Cerebellar nuclear complex (tissue), 1 donor: ENCODE measurements at places on chromosomes 13 and 19.

- DNase-seq = no peak
These were observed 775.3 kb downstream of the UQCRFS1 start for GRCh38 chr19:28437390-28438346.

DNA sequence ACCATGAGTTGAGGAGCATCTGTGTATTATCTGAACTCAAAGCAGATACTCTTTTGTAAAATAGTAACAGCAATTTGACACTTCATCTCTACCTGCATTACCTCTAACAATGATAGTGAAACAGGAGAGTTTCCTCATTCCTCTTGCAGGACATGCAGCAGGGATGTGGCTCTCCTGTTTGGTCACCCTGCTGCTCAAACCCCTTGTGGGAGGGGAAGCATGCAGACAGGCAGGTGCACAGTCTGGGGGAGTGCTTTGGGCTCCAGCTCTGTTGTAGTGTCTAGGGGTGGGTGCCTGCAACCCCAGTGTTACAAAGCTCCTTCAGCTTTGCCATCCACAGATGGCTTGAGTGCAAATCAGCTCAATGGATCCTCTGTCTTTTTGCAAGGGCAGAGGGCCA is 827.6 kb downstream of the DACH1 start:
- no peak for DNase-seq

- no peak for DNase-seq
These were observed 177.8 kb downstream of the PAN3 start for GRCh38 chr13:28316129-28316528.

DNA sequence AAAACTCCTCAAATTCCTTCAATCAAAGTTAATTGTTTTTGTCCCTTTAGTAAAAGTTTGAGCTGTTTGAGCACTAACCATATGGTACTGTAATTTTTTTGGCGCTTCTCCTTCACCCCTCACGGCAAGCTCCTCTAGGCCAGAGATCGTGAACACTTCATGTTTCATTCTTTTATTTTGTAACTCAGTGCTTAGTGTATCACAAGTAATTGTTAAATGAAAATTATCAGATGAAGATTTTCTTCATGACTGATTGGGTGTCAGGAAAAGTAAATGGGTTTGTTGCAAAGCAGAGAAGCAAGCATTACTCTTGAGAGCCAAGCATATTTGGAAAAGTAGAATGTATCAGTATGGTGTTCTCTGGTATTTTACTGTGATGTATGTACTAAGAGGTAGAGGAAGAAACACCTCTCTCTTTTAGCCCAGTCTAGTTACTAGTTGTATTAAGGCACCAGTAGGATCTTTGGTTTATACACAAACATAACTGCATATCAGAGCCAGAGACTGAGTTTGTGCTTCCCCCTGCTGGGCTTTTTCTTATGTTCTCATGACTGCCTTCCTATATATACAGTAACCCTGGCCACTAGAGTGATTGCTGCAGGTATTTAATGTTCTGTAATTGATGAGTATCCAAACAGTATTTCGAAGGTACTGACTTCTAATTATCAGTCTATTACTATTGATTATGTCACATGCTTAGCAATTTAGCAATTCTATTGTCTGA is 202.3 kb upstream of the KLHL1 start:
- DNase-seq = no peak

- no peak for DNase-seq
These were observed 107.2 kb downstream of the CACNA1A start for GRCh38 chr19:13398780-13399726.

DNA sequence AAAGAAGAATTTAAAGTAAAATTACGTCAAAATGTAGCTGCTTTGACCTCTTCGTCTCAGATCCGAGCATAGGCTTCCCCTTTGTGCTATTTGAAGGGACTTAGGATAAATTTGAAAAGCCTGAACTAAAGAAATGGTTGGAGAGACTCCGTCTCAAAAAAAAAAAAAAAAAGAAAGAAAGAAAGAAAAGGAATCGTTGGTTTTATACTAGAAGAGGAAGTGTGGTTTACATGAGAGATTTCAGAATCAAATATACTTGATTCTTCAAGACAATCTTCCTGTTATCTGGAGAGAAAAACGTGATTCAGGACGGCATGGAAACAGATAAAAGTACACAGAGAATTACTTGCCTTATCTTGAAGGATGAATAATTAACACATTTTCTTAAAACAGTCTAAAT is 474 bp upstream of the ZNF780B start:
- no peak for DNase-seq

- no peak for DNase-seq
These were observed 32.2 kb upstream of the RANBP3 start for GRCh38 chr19:6010107-6010506.

- DNase-seq = no peak
These were observed 2.6 kb downstream of the MRPL54 start for GRCh38 chr19:3765121-3765520.

GRCh38 chr19:51971624-51972023 is 15.0 kb downstream of the ZNF350 start:
- no peak for DNase-seq

DNA sequence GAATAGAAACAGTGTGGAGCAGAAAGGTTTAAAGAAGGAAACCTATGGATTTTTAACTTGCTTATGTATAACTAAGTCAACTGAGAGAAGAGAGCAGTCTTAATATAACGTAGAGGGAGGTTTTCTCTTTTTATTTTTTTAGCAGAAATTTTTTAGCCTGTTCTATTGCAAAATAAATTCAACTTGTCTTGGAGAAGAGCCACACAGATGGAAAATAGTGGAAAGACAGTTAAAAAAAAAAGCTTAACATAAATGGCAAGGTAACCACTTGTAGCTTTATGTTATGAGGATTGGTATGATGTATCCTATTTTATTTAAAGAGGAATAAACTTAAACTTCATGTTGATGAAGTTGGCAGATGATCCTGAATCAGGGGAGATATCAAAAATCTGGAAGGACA is 312.4 kb downstream of the SHISA2 start:
- no peak for DNase-seq

GRCh38 chr19:611481-611868 is 21.8 kb downstream of the HCN2 start:
- DNase-seq = no peak

DNA sequence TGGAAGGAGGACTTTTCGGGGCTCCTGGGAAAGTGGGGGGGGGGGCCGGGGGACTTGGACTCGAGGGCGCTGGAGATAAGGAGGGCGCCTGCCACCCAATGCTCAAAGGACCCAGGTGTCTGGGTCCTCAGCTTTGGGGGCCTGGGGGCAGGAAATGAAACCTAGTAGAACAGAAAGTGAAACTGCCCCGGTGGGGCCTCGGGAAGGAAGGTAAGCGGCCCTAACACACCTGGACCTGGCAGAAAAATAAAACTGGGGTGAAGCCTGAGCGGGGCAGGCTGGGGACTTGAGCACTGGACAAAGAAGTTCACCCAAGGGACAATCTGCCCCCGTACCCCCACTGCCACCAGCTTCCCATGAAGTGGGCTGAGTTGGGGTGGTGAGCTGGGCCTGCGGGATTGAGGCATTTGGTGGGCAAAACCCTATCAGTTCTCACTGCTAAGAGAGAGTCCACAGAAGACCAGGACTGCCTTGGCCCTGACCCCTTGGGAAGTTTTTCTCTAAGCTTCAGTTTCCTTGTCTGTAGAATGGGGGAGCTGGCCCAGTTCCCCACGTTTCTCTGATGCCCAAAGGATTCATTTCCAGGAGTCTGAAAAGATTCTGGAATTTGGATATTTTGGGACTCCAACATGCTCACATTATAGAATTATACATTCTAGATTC is 2.3 kb downstream of the PRKD2 start:
- no peak for DNase-seq

DNA sequence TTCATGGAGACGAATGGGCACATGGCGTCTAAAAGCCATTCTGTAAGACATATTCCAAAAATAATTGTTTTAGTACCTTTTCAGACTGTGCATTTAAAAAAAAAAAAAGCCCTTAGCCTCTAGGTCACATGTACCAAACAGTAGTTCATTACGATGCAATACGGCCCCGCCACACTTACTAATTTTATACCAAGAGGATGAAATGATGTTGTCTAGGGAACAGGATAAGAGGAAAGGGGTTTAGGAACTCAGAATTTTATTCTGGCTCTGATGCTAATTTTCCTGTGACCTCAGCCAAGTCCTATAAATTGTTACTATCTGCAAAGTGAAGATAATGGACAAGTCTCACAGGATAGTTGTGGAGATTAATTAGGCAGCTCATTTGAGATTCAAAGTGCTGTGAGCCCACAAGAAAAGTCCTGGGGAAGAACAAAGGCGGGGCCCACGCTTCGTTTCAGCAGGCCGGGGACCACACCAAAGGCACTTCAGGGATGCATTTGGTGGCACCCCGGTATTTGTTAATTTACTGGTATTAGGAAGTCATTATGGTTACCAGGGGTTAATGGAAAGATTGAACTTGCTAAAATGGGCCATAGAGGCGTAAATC is 511.1 kb downstream of the IRS2 start:
- no peak for DNase-seq

- no peak for DNase-seq
These were observed 508 bp downstream of the CYP4F8 start for GRCh38 chr19:15615526-15615925.

DNA sequence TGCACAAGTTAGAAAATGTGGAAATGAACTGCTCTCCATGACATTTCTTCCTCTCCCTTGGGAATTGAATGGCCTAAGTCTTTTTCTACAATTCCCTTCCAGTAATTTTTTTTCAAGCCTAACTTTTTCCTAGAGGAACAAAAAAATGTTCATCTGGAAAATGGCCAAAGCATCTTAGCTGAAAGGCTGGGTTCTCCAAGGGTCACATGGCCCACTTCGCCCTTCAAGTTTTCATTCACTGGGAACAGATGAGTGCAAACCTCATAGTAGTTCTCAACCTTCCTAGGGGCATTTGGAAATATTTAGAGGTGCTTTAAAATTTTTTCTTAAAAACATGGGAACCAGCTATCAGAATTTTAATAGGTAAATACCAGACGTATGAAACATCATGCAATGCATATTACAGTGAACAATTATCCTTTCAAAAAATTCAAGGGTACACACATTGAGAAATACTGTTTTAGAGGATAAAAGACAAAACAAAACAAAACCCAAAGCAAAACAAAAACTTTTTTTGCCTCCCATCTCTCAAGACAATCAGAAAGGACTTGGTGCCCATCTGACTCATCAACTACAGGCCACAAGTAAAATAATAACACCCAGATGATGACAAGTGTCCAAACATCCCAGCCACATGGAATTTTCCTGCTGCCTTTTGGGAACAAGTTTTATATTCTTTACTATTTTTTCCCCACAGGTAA is 208.8 kb downstream of the SLITRK6 start:
- no peak for DNase-seq

DNA sequence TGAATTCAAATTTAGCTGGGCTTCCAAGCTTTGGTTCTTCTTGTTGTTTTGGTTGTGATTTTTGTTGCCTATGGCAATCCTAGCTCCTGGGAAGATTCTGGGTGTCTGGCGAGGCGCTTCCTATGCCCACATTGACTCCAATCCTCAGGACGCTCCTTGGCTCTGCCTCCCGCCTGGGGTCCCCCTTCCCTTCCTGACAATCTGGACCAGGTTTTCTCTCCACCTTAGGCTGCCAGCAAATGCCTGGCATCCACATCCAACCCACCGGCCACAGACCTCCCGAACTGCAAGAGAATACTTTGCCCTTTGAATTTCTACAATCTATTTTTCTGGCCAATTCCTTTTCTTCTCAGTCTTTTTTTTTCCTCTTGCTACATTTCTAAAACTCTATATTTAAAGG is 186.9 kb upstream of the UBL3 start:
- DNase-seq = no peak

DNA sequence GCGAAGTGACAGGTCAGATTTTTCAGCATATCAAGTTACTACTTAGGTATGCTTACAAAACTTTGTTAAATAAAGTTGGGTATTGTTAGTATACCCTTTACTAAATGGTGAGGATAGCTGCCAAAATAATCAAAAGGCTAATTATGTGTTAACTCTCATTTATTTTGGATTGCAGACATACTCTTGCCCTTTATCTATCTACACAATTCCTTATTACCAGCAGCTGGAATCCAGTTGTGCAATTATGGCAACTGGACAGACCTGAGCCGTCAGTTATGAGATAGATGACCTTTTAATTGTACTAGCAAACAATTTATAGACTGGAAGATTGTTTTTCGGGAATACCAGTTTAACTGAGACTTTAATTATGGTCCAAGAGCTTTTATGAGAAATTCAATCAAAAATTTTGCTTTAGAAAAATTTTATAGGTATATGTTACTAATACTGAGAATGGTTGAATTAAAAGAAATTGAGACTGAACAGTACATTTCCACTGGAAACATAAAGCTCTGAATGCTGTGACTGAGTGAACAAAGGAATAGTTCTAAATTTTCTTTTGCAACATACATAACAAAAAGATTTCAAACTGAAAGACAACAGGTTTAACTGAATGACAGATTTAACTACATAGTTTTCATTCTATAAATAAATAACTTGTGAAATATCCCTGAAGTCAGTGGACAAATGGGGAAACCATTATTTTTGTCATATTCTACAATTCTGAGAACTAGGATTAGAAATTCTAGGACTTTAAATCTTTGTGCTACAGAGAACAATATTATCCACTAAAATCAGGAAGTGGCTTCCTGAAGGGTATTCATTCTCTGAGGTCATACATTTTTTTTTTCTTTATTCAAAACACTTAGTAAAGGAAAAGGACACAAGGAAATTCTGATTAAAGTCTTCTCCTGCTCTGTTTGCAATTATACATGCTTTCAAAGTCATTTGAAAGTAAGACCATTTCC is 97.4 kb downstream of the ZC3H13 start:
- DNase-seq = no peak

GRCh38 chr19:56120371-56121179 is 520 bp downstream of the ZNF787 start:
- DNase-seq = no peak

- DNase-seq = no peak
These were observed 11.8 kb upstream of the ERFL start for GRCh38 chr19:41939861-41940730.

GRCh38 chr13:109007946-109008345 is 378.5 kb downstream of the MYO16 start:
- DNase-seq = no peak

DNA sequence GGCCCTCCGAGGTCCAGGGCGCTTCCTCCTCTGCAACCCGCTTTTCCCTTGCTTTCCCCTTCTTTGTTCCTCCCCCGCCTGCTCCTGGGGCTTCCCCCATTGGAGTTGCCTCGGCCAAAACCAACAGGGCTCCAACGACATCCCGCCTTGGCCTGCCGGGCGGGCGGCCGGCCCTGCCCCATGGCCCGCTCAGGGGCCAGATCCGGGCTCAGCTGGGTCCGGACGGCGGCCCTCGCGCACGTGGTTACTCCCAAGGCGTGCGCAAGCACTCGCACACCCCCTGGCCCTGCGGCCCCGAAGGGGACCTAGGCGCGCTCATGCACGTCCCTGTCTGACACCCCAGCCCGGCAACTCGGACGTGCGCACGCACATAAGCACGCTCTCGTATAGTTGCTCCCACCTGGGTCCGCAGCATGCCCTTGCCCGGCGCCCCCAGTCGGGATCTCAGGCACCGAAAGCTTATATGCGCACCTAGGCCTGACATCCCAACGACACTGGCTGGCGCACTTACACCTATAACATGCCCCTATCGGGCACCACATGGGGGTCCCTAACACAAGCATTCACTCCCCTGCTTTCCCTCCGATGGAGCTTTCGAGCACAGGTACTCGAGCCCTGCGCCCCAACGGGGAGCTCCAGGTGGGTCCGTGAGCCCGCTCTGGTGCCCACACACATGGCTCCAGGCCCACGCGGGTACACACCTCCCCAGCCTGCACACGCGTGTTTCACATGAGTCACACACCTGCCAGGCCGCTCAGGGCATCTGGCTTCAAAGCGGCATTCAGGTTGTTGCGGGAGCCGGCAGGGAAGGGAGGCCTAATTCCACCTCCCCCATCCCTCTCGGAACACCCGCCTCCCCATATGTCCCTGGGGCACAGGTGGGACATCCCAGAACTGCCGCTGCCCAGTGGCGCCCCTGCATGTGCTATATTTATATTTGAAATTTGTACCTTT is 15.0 kb downstream of the NFIX start:
- no peak for DNase-seq
